ENCODE measurements at places on chromosomes 1 and 21. TPM values are rescaled to one million over a fixed set of nuclear protein-coding genes. Genes with fewer than 3 reads are reported as not detected.

TRIM67 gene
- total RNA-seq = 0.03 TPM

L1TD1 gene
- total RNA-seq = 8.1 TPM

LRRC7 gene
- 0.21 TPM for total RNA-seq

DNA sequence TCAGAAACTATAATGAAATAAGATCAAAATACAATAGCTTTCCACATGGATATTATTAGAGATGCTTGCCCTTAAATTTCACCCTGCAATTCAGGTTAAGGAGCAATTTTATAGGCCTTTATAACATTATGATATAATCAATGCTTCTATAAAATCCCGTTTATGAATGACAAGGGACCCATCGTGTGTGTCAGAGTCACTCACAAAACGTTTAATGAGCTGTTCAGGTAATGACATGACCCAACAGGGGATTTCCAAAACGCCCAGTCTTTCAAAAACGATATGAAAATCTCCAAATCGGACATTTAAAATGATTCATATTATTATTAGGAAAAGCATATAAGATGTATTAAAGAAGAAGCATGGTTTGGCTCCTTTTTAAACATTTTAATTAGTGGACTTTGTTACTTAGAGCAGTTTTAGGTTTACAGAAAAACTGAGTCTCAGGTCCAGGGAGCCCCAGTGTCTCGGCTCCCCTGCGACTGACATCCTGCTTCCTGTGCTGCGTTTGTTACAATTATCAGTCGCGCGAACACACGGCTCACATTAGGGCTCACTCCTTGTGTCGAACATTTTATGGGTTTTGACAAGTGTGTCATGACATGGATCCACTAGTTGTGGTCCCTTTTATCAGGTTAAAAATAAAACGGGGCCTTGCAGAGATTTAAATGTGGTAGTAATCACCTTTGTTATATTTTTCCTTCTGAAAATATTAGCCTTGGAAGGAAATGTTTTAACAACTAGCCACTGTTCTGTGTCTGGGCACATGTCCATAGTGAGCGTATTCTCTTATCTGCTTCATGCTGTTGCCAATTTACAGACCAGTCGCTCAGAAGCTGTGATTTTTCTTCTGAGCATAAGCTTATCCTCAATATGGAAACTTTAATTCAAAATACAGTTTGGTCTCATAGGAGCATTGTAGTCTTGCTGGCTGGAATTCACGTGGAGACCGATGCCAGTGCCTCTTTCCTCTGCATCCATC lies 52.0 kb upstream of the POFUT2 start:
- H3K27ac ChIP-seq = no peak overlapping the region
- no peak overlapping the region for H3K4me3 ChIP-seq

- no peak overlapping the region for H3K27ac ChIP-seq
- H3K36me3 ChIP-seq = peaks cover 4% of the 10 kb centered on the region
- H3K27me3 ChIP-seq = no peaks in the 10 kb centered on the region
- H3K4me1 ChIP-seq = no peaks in the 10 kb centered on the region
- DNase-seq = no peak
- no peak overlapping the region for H3K4me3 ChIP-seq
Measured at GRCh38 chr1:99887890-99888289, 37.7 kb downstream of the AGL start.

GRCh38 chr21:45582128-45582527 lies 39.9 kb upstream of the SLC19A1 start:
- no peak overlapping the region for H3K4me3 ChIP-seq
- H3K27me3 ChIP-seq = no peaks in the 10 kb centered on the region
- no peak overlapping the region for H3K27ac ChIP-seq

DNA sequence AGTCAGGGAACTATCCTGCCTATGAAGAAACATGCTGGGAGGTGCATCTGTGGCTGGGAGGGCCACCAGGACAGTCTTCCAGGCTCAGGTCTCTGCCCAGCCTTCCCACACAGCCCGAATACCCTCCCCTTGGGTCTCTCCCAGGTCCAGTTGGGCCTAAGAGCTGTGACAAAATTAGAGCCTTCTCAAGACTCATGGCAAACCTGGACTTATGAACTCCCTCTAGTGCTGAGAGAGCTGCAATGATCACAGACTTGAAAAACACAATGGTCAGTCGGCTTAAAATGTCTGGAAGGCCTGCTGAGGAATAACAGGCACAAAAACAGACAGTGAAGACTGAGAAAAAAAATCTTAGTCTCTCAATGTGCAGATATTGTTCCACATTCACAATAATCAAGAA lies 325.1 kb downstream of the BRINP2 start:
- no peaks in the 10 kb centered on the region for H3K4me1 ChIP-seq
- H3K27me3 ChIP-seq = no peaks in the 10 kb centered on the region
- no peak overlapping the region for H3K27ac ChIP-seq
- H3K4me3 ChIP-seq = no peak overlapping the region
- no peaks in the 10 kb centered on the region for H3K36me3 ChIP-seq

DNA sequence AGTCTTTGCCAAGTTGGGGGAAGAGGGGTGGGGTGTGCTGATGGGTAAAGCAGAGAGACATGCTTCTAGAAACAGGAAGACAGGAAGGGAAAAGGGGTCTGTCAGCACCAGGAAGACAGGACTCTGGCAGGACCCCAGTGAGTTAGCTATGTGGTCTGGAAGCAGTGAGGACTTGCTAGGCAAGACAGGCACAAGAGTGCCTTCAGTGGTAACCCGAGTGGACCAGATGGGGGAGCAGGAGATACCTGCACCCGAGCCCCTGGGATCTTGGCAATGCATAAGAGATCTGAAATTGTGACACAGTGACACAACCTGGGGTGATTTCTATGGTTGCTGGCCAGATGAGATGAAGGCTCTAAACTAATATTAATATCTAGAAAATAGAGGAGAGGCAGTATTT lies 7.0 kb downstream of the TLR5 start:
- no peaks in the 10 kb centered on the region for H3K27me3 ChIP-seq
- H3K27ac ChIP-seq = no peak overlapping the region
- no peaks in the 10 kb centered on the region for H3K4me1 ChIP-seq
- no peaks in the 10 kb centered on the region for H3K36me3 ChIP-seq

DNA sequence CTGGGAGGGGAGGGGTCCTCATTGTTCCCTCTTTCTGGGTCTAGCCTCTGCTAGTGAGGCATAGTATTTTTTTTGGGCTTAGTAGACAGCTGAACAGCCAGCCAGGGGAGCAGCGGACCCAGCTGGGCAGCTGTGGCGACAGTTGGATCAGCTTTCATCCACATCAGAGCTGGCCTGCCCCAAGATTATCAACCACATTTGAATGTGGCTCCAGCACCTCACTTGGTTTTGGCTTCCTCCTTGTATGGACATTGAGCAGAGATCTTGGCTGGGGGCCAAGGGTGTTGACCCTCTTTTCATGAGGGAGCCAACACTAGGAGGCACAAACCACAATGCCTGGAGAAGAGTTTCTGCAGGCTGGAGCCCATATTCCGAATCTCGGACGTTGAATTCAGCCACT lies 25.0 kb downstream of the WNT4 start:
- DNase-seq = no peak
- H3K27ac ChIP-seq = no peak overlapping the region
- H3K36me3 ChIP-seq = no peaks in the 10 kb centered on the region
- no peaks in the 10 kb centered on the region for H3K27me3 ChIP-seq

Measured in colonic mucosa (tissue), 4 donors.